Nephron progenitor cell (in vitro differentiated cells): ENCODE measurements at places on chromosomes 4 and X.
A peak's percentile ranks its signal among the peaks of the same experiment; 100 is the strongest.

- DNase-seq, result no peak
Observed at GRCh38 chr4:52093466-52093865, 42.4 kb downstream of the SPATA18 start.

DNA sequence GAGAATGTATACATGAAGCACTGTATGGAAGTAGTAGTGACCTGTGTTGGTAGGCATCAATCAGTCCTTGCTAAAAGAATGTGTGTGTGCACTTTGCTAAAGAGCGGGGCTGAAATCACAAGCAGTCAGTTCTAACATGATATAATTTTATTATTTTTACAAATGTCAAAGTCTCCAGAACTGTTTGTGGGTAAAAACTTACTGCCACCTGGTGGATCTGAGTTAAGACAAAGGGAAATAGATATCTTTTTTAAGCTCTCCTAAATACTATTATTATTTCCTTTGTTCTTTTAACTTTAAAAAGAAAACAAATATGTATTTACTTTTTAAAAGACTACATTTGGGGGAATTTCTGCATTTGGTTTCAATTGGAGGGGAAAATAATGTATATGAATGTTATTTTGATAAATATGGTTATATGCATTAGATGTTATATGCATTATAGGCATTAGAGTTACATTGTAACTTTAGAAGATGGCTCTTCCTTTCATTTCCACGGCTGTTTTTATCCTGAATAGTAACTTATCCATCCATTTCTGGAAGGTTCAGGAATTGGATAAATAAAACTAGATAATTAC, 7.8 kb upstream of the CLOCK start:
- DNase-seq, result no peak

DNA sequence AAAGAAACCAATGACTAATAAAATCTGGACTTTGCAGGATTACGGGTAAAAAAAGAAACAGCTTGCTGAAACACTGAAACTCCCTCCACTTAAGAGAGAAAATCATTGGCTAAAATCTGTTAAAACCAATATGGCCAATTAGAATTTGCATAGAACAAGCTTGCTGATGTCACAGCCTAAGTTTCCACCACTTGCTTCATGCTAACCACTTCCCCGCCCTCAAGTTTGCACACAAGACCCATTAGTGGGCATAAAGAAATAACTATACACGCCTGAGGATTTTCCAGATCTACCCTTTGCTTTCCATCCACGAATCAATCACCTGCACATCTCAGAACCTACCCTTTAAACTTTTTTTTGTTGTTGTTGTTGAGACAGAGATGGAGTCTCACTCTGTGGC, 42.7 kb upstream of the PHEX start:
- DNase-seq, result no peak

DNA sequence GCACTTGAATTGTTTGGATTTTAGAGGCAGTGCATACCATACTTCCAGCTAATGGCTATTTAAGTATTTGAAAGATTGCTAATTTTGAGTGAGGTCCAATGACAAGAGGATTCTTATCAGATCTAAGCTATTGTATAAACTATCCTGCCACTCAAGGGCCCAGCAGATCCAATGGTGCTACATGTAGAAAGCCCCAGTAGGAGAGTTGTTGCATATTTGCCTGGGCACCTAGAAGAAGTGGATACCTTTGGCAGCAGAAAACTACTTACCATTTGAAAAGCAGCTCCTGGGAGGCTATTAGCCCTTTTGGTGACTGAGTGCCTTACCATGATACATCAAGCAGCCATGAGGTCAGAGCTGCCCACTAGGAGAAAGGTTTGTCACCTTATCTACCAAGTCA, 447.3 kb downstream of the C4orf33 start:
- DNase-seq, result no peak

- DNase-seq, result no peak
Observed at GRCh38 chr4:102037566-102037965, 247.0 kb downstream of the BANK1 start.

DNA sequence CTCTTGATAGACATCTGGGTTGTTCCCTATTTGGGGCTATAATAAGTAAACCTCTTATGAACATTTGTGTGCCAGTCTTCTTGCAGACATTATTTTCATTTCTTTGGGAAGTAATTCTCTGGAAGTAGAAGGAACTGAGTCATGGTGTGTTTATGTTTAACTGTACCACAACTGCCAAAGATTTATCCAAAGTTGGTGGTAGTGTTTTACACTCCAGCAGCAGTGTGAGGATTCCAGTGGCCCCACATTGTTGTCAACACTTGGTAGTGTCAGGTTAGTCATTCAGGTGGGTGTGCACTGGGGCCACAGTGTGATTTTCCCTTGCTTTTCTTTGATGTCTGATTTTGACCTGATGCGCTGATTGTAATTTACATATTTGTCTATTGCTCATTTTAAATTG, 5.0 kb upstream of the UVSSA start:
- DNase-seq, result no peak

- no peak for DNase-seq
Observed at GRCh38 chrX:127963696-127964095, 88.5 kb downstream of the ACTRT1 start.

- no peak for DNase-seq
Observed at GRCh38 chr4:52576326-52576725, 82.8 kb downstream of the USP46 start.

- DNase-seq, result no peak
Observed at GRCh38 chr4:44720371-44720770, 6.0 kb downstream of the GNPDA2 start.

DNA sequence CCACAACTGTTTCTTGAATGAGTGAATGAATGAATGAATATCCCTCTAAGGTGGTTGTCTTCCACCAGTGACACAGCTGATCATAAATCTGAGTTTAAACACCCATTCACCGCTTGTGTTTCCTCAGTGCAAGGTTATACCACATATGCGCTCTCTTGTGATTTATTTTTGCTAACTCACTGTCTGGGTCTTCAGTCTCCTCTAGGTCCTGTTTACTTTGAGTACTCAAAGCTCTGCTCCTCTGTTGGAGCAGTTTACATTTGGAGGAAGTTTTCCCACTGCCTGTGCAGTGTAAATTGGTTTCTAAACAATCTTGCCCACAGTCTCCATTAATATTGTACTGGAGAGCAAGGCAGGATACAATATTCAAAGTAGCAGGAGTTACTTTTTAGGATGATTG, 212.6 kb upstream of the JADE1 start:
- DNase-seq, result no peak

GRCh38 chr4:25178838-25179261, 18.6 kb upstream of the SEPSECS start:
- DNase-seq, result no peak

DNA sequence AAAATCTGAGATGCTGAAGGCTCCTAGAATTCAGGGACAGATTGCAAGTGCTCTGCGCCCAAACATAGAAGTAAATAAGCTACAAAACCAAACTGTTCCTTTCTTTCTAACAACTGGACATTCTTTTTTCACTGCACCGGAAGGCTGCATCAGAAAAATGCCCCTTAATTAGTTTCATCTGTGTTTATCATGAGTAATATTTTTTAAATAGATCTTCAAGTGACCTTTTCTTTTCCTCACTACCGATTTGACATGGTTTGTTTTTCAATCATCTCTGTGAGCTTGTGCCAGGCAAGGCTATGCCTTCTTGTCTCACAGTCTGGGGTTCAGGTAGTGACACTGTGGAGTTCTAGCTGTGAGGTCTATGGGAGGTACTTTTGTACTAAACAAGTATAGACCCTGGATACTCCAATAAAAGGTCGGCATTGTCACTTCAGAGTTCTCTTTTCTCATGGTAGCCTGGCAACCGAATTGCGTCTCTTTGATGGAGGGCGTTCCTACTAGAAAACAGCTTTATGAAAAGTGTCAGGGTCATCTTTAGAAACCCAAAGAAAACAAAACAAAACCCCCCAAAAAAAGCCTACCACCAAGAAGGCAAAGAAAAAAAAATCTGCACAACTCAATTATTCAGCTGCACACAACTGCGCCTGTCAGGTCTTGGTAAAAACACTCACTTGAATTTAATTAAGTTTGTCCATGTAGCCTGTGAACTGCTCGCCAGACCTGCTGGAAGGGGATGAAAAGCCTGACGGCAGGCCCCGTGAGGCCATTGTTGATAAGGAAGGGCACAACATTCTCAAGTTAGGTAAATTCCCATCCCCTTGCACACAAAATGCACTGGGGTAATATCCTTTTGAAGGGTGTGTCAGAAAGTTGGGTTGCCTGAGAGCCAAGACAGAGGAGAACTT, 22.8 kb upstream of the ADAMTS3 start:
- DNase-seq, result no peak

GRCh38 chr4:88531549-88531948, 8.0 kb upstream of the PYURF start:
- no peak for DNase-seq

DNA sequence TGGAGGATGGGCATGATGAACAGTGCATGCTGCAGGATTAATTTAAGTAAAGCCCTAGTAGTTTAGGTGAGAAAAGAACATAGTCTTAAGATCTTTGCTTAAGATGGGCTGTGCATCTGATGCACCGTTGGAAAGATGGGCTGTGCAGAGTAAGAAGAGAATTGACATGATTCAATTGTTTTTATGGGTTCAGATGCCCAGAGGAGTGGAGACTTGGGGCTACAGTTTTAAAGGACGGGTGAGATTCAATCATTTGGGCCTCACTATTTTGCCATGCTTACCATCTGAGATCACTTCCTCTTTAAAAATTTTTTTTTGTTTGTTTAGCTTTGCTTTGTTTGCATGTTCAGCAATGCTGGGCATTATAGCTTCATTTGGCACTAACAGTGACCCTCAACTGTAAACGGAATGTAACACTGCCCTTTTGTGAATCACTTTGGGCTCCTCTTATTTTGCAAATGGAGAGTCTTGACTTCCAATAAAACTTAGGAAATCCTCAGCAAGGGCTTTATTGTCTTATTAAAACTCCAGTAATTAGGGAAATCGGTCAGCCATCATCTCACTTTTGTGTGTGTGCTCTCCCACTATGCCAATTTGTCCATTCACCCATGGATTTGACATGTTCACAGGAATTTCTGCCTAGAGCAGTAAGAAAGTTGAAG, 216.1 kb upstream of the TLL1 start:
- DNase-seq, result no peak

DNA sequence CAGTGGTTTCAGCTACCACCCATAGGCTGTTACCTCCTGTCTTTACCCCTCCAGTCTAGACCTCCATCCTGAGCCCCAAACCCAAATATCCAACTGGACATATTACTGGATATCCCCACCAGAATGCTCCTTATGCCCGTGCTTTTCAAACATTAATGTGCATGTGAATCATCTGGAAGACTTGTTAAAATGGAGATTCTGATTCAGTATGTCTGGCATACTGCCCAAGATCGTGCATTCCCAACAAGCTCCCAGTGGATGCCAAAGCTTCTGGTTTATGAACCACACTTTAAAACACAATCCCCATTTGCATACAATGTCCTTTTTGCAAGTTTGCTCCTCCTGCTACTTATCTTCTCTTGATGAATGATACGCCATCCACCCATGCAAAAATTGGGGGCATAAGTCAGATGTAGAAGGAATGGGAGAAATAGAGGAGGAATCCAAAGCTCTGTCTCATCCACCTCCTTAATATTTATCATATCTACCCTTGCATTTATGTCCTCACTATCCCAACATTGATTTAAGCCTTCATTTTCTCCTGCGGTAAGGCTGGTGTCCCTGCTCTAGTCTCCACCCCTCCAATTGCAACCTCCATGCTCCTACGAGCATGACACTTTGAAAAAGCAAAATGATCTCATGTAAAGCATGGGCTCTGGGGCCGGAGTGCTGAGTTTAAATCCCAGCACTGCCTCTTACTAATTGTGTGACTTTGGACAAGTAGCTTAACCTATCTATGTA, 7.4 kb upstream of the PGRMC1 start:
- no peak for DNase-seq

DNA sequence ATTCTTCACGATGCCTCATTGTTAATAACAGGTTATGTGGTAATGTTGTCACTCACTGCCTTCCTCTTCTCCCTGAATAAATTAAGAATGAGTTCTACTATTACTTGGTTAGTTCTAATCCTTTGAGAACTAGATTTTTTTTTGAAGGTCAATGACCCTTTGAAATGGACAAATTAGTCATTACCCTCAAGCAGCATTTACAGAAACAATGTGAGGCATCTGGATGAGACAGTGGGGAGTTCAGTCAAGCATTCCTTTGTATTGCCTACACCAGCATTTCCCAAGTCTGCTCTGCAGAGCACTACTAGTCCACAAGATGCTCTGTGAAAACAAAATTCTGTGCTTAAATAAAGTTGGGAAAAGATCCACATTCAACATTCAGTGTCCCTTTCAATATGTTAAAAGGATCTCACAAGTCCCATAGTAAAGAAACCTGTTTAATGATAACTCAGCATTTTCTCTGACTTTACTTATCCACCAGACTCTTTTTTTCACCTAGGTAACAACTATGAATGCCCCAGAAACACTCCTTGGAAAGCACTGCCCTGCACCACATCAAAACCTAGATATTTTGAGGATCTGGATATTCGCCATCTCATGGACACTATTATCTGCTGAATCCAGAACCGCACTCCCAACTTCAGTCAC, 60.6 kb downstream of the CHRDL1 start:
- DNase-seq, result no peak

- no peak for DNase-seq
Observed at GRCh38 chrX:139890991-139891700, 41.7 kb downstream of the ATP11C start.

DNA sequence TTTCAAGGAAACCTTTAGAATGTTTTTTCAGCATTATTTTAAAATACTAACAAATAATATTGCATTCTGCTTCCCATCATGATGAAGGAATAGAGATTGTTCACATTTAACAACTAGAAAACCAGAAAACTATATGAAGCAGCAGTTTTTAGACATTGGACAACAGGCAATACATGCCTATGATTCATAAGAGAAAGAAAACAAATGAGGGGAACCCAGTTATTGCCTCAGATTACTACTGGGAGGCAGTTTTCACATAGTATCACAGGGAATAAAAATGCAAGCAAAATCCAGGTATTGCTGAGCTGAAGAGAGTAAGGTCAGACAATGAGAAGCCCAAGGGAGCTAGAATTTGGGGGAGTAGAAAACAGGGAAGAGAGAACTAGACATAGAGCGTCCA, 373.6 kb downstream of the MAPK10 start:
- DNase-seq, result no peak

DNA sequence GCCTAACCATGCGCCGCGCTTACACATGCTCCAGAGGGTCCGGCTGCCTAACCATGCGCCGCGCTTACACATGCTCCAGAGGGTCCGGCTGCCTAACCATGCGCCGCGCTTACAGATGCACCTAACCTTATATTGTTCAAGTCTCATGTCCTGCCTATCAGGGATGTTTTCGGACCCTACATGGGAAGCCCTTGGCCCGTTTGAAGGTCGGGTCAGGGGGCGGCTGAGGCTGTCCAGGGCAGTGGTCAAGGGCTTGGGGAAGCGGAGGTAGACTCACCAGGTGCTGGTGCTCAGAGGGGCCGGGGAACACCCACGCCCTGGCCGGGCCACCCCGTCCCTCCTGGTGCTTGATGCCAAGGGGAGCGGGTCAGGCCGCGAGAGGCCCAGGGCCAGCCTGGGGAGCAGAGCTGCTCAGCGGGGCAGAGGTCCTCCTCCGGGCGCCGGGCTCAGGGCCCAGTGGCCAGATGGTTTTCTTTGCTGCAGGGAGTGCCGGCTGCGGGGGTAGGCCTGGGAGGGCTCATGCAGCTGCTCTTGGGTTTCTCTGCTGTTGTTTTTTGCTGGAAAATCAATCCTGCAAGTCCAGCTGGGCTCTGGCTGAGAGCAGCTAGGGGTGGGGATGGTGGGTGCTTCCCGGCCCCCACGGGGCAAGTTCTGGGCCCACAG, 35.4 kb upstream of the SPON2 start:
- no peak for DNase-seq

- peak; percentile 54 for DNase-seq
Observed at GRCh38 chr4:30380404-30380998, 339.7 kb upstream of the PCDH7 start.
